Common myeloid progenitor, CD34-positive (primary cell): ENCODE measurements at places on chromosomes 7 and 10.
A peak's percentile ranks its signal among the peaks of the same experiment; 100 is the strongest.

DNA sequence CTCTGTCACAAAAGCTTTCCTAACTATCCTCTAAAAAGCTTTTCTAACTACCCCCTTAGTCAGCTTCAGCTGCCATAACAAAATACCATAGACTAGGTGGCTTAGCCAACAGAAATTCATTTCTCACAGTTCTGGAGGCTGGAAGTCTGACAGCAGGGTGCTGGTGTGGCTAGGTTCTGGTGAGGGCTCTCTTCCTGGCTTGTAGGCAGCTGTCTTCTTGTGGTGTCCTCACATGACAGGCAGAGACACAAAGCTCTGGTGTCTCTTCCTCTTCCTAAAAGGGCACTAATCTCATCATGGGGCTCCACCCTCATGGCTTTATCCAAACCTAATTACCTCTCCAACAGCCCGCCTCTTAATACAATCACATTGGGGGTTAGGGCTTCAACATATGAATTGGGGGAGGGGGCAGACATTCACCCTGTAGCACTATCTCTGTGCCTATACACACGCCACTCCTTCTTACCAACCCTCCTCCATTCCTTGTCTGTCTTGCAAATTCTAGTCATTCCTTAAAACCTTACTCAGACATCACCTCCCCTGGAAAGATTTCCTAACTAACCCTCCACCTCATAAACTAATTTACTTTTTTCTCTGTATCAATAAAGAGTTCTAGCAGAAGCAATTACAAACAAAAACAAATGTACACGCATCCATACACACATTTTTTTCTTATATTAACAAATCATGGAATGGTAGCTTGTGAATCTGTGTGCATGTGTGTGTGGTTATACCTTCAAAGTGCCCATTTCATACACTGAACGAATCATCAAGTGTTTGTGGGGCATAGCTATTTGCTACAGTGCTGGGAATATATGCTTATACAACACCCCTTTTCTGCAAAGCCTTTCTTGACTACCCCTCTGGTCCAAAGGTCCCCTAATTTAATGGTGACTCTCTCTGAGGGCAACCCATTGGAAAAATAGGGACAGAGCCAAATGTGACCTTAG, 26.4 kb downstream of the RHOBTB1 start:
- no peak for DNase-seq

- no peak for DNase-seq
Observed at GRCh38 chr10:62057359-62057758, 155.9 kb downstream of the ARID5B start.

- peak; percentile 19 for DNase-seq
Observed at GRCh38 chr7:93622036-93623033, 47.8 kb upstream of the CALCR start.

DNA sequence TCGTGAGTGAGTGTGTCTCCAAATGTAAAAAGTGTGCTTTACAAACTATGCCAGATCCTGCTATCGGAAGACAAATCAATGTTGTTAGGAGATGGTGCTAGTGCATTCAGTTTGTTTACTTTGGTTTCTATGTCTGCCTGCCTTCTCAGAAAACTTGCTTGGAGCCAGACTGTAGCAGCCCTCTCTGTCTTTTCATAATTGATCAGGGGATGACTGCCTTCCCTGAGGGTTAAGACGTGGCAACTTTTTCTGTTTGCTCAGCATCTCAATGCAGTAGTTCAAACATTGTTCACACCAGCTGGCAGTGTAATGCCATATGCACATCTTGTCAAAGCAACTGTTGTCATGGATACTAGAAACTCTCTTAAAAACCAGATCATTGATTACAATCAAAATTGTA, 118.5 kb downstream of the FOXP2 start:
- no peak for DNase-seq

GRCh38 chr10:48705401-48705938, 20.8 kb downstream of the WDFY4 start:
- DNase-seq = no peak

- no peak for DNase-seq
Observed at GRCh38 chr7:158329014-158329610, 258.5 kb downstream of the PTPRN2 start.

GRCh38 chr10:84593506-84593905, 265.1 kb downstream of the CCSER2 start:
- DNase-seq = no peak

GRCh38 chr7:126570845-126571244, 681.9 kb downstream of the GRM8 start:
- DNase-seq = no peak

DNA sequence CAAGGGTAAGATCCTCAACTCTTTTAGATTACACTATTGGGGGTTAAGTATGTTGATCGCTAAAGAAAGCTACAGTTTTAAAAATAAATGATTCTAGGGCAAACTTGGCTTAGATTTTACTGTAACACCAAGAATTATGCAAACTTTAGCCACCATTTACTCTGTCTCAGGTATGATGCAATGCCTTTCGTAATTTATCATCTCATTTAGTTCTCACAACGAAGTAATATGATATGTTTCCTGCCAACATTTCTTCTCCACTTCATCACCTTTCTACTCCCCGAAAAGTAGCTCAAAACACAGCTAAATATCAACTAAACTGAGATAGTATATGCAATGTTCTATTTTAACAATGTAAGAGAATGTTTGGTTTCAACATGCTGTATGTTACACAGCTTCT, 21.1 kb downstream of the FAM133B start:
- DNase-seq = no peak

DNA sequence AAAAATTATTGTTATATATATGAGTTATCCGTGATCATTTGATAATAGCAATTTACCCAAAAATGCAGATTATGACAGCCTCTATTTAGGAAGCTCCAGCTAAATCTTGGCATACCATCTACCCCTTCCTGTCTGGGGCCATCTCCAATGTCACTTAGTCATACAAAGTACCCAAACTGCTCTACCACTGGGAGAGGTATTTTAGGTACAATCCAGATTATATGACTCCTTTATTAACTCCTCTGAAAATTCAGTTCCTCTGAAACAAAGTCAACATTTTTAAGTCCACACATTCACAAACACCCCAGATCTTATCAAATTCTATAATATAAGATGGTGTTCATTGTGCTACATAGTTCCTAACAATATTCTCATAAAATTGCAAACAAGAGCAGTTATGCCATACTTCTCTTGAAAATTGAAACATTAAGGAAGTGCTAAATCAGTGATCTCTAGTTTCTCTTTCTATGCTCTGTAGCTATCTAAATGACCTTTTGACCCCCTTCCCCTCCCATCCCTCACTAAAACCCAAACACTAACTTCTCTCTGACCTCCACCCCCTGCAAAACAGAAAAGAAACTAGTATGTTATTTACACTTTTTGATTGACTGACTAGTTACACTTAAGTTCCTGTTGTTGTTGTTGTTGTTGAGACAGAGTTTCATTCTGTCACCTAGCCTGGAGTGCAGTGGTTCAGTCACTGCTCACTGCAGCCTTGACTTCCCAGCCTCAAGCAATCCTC, 16.4 kb downstream of the HOXA1 start:
- no peak for DNase-seq

DNA sequence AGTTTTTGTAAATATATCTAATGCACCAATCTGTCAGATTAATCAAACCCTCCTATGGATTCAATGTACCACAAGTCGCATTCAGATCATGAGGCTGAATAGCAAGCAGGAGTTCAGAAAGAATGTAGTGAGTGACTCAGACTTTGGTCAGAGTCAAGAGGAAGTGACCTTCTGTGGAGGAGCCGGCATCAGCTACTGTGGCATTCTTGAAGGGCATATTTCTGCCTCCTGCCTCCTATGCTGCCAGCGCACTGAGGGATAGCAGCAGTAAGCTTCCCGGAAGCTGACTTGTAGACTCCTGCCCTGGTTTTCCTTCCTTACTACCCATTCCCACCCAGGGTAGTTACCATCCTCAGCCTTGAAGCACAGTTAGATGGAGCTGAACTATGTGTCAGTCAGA, 867.5 kb downstream of the NRG3 start:
- no peak for DNase-seq

GRCh38 chr7:21945454-21946221, at the start of gene CDCA7L:
Gene CDCA7L (minus strand): TSS chr7:21945899. CDS start chr7:21945804, 95 bp downstream.
- peak; percentile 85 for DNase-seq

DNA sequence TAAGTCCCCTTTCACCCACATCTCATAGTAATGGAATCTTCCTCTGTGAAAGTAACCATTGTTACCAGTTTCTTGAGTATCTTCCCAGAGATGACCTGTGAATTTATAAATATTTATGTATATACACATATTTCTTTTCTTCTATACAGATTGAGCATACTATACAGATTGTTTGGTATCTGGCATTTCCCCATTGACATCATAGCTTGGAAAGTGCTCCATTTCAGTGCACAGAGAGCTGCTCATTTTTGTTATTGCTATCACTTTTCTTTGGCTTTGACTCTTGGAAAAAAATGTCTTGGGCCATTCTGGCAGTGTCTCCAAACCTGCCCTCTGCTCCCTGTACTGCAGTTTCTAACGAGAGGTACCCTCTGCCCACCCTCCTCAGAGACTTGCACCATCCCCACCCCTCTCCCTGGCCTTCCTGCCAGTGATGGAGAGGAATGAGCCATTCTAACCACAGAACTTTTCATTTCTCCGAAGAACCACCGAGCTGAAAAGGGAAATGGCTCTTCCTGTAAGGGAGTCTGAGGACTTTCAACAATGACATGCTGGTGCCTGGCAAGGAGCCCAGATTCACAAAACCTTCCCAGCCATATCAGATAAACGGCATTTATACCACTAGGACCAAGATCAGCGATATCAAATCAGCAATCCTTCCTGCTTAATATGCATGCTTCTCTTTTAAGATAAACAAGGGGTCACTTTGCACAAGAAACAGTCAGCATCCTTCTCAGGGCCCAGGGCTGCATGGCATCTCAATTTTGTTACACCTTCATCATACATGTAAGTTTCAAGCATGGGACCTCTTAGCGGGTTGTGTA, 19.7 kb upstream of the CCSER2 start:
- peak; percentile 75 for DNase-seq

- DNase-seq = no peak
Observed at GRCh38 chr7:149205690-149206381, 10.5 kb downstream of the ZNF282 start.

DNA sequence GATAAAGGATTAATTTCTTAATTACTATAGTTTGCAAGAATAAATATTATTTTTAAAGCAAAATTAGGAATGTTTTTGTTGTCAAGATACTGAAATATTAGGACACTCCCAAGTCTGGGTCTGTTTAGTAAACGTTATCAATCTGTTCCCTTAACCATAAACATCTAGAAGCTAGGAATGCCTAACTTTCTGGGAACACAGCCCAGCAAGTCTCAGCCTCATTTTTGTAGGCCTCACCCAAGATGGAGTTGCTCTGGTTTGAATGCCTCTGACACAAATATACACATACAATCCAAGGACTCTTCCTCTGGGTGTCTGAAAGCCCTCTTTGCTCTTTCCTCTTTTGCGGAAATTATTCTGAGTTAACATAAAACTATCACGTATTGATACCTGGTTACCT, 487.4 kb upstream of the CELF2 start:
- DNase-seq = no peak

DNA sequence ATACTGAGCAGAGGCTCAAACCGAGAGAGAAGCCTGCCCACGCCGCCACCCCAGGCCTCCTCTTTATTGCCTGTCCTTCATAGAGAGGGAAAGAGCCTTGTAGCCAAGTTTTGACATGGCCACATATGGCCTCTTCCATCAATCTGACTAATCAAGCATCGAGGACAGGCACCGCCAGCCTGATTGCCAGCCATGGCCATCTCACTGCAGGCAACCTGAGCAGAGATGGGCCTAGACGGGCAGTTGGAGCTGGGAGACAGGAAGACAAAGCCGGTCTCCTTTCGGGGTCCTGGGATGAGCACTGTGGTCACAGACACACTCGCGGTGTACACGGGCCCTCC, 67.2 kb downstream of the EBF3 start:
- no peak for DNase-seq

DNA sequence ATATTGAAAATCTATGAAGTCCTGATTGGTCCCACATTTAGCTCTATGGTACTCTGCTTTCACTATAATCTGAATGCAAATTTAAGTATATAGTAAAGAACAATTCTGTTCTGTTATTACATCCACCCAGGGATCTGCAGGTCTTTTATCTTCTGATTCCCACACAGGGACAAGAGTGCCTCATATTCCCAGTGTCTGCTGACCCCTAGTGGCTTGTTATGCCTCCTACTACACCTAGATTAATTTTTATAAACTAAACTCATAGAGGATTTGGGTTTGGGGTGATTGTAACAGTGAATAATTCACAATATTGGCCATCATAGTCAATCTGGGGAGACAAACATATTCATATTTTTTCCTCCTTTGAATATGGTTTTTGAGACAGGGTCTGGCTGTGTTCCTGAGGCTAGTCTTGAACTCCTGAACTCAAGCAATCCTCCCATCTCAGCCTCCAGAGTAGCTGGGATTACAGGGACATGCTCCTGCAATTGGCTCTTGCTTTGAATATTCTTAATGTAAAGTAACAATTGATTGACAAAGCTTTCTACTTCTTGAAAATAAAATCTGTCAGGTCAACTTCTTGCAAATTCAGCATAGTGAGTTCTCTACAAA, 282.1 kb downstream of the KCND2 start:
- peak; percentile 45 for DNase-seq

DNA sequence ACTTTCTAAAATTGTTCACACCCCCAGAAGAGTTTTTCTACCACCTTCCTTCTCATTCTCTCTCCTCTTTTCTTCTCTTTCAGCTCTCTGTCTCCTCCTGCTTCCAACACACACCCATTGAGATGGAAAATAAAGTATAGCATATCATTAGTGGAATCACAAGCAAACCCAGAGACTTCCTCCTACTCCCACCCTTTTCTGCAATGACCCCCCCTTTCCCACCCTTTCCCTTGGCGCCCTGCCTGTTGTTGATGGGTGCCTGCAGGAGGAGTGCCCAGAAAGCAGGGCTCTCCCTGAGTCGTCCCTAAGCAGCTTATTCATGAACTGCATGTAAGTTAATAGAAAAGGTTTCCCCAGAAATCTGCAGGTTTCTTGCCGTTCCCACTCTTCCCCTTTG, 300.0 kb downstream of the PLXNA4 start:
- no peak for DNase-seq

GRCh38 chr7:42572056-42572455, 335.0 kb upstream of the GLI3 start:
- DNase-seq = no peak

DNA sequence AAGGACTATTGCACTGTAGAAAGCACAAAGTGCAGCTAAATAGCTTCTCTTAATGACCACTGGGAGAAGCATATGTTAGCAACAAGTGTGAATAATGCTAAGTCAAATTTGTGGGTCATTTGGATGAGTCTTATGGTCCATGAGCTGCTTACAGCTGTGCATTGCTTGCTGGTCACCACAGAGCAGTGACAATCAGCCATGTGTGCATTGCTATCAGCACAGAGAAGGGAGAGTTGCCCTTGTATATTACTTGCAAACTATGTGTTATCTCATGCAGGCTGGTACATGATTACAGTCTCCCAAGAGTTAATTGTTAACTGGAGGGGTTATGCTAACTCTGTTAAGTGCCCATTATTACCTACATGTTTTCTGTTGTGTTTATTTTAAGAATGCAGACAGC, 25.7 kb downstream of the MRPS33 start:
- DNase-seq = no peak

- DNase-seq = no peak
Observed at GRCh38 chr7:107867858-107868466, 23.0 kb upstream of the DLD start.
